CD4-positive, alpha-beta memory T cell (primary cell): ENCODE measurements at places on chromosomes 11 and 22. TPM values are rescaled to one million over a fixed set of nuclear protein-coding genes. Genes with fewer than 3 reads are reported as not detected.
A peak's percentile ranks its signal among the peaks of the same experiment; 100 is the strongest.

DNA sequence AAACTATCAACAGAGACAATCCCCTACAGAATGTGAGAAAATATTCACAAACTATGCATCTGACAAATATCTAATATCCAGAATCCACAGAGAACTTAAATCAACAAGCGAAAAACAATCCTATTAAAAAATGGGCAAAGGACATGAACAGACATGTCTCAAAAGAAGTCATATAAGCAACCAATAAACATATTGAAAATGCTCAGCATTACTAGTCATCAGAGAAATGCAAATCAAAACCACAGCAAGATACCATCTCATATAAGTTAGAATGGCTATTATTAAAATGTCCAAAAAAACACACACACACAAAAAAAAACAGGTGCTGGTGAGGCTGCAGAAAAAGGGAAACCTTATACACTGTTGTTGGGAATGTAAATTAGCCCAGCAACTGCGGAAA, 8.3 kb upstream of the OR52E8 start:
- H3K27me3 ChIP-seq: no peaks in the 10 kb centered on the region
- DNase-seq: no peak
- H3K36me3 ChIP-seq: no peaks in the 10 kb centered on the region
- H3K4me3 ChIP-seq: no peak overlapping the region
- H3K27ac ChIP-seq: no peak overlapping the region

- H3K4me3 ChIP-seq: peak overlapping the region; percentile 73
- H3K36me3 ChIP-seq: peaks cover 37% of the 10 kb centered on the region
- no peak for DNase-seq
- no peaks in the 10 kb centered on the region for H3K27me3 ChIP-seq
- H3K4me1 ChIP-seq: peaks cover 59% of the 10 kb centered on the region
Observed at GRCh38 chr11:62611705-62612365, 740 bp downstream of the EML3 start.

DNA sequence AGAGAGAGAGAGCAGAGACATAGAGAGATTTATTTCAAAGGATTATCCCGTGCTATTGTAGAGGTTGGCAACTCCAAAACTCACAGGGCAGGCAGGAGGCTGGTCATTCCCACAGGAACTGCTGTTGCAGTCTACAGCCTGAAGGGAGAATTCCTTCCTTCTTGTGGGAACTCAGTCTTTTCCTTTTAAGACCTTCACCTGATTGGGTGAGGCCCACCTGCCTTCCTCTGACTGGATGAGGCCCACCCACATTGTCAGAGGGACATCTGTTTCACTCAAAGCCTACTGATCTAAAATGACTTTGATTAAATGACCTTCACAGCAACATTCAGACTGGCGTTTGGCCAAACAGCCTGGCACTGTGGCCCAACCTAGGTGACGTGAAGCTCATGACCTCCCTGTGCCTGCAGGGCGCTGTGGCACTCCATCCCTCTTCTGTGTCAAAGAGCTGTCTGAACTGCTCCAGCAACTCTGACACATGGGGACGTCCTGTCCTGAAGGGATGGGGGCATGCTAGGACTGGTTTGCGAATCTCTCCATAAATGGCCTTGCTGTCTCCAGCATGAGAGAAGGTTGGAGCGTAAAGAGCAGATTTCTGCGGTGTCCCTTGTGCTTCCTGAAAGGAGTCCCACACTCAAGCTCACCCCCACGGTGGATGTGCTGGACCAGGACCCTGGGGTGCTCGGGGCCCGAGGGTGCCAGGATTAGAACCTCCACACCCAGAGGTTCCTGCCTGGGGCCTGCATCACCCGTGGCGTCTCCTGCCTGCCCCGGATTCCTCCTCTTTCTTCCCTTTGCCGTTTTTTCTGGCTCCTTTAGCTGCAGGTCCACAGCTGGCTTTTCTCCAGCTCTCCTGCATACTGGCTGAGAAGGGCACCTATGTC, 20.7 kb downstream of the KRTAP5-5 start:
- no peaks in the 10 kb centered on the region for H3K27me3 ChIP-seq
- H3K36me3 ChIP-seq: no peaks in the 10 kb centered on the region
- no peaks in the 10 kb centered on the region for H3K4me1 ChIP-seq
- DNase-seq: no peak
- no peak overlapping the region for H3K27ac ChIP-seq

- H3K4me1 ChIP-seq: no peaks in the 10 kb centered on the region
- no peaks in the 10 kb centered on the region for H3K36me3 ChIP-seq
- H3K4me3 ChIP-seq: no peak overlapping the region
- no peak overlapping the region for H3K27ac ChIP-seq
- no peak for DNase-seq
- H3K27me3 ChIP-seq: no peaks in the 10 kb centered on the region
Observed at GRCh38 chr11:73951797-73952196, 971 bp downstream of the DNAJB13 start.

DNA sequence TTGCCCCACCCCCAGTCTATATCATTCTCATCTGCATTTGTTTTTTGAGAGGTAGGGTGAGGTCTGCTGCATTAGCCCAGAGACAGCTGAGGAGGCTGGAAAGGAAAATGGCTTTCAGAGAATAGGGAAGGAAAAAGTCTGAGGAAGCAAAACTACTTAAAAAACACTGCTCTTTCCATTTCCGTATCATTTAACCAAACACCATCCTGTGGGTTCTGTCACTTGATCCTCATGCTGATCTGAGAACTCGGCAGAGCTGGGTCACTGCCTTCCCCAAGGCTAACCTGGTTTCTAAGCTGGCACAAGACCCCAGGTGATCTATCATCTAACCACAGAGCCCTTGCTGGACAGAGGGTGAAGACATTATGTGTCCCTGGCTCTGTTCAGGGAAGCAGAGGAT, 1.2 kb downstream of the FOLR2 start:
- no peak overlapping the region for H3K27ac ChIP-seq
- no peaks in the 10 kb centered on the region for H3K36me3 ChIP-seq
- no peak overlapping the region for H3K4me3 ChIP-seq
- peaks cover 9% of the 10 kb centered on the region for H3K4me1 ChIP-seq
- peaks cover 3% of the 10 kb centered on the region for H3K27me3 ChIP-seq

- no peaks in the 10 kb centered on the region for H3K4me1 ChIP-seq
- H3K4me3 ChIP-seq: no peak overlapping the region
- H3K36me3 ChIP-seq: no peaks in the 10 kb centered on the region
- no peak for DNase-seq
- H3K27ac ChIP-seq: no peak overlapping the region
- no peaks in the 10 kb centered on the region for H3K27me3 ChIP-seq
Observed at GRCh38 chr22:33789690-33790253, 130.5 kb downstream of the LARGE1 start.

GRCh38 chr11:46330563-46331281, 16.5 kb upstream of the DGKZ start:
- peaks cover 60% of the 10 kb centered on the region for H3K4me1 ChIP-seq
- peak overlapping the region; percentile 28 for H3K4me3 ChIP-seq
- peak overlapping the region; percentile 42 for H3K27ac ChIP-seq
- no peak for DNase-seq
- H3K36me3 ChIP-seq: no peaks in the 10 kb centered on the region

GRCh38 chr11:62981743-62982142, 3.0 kb downstream of the SLC22A6 start:
- no peak overlapping the region for H3K27ac ChIP-seq
- no peaks in the 10 kb centered on the region for H3K36me3 ChIP-seq
- H3K4me1 ChIP-seq: no peaks in the 10 kb centered on the region
- no peak for DNase-seq

- peak; percentile 52 for DNase-seq
- H3K27me3 ChIP-seq: no peaks in the 10 kb centered on the region
- peaks cover 62% of the 10 kb centered on the region for H3K4me1 ChIP-seq
- peak overlapping the region; percentile 79 for H3K4me3 ChIP-seq
- H3K36me3 ChIP-seq: peaks cover 4% of the 10 kb centered on the region
- peak overlapping the region; percentile 75 for H3K27ac ChIP-seq
Observed at GRCh38 chr22:50473088-50473487, 1.7 kb downstream of the SBF1 start.

GRCh38 chr11:13883042-13883441, 79.5 kb upstream of the SPON1 start:
- no peaks in the 10 kb centered on the region for H3K36me3 ChIP-seq
- no peak overlapping the region for H3K4me3 ChIP-seq
- H3K27me3 ChIP-seq: no peaks in the 10 kb centered on the region
- no peak for DNase-seq

- no peaks in the 10 kb centered on the region for H3K27me3 ChIP-seq
- H3K4me3 ChIP-seq: no peak overlapping the region
- no peaks in the 10 kb centered on the region for H3K4me1 ChIP-seq
- H3K36me3 ChIP-seq: no peaks in the 10 kb centered on the region
Observed at GRCh38 chr11:15507592-15507991, 392.9 kb downstream of the INSC start.

- no peak overlapping the region for H3K27ac ChIP-seq
- no peaks in the 10 kb centered on the region for H3K36me3 ChIP-seq
- H3K4me1 ChIP-seq: peaks cover 27% of the 10 kb centered on the region
- DNase-seq: no peak
- H3K4me3 ChIP-seq: no peak overlapping the region
Observed at GRCh38 chr22:42939451-42939881, 75.5 kb downstream of the PACSIN2 start.

DNA sequence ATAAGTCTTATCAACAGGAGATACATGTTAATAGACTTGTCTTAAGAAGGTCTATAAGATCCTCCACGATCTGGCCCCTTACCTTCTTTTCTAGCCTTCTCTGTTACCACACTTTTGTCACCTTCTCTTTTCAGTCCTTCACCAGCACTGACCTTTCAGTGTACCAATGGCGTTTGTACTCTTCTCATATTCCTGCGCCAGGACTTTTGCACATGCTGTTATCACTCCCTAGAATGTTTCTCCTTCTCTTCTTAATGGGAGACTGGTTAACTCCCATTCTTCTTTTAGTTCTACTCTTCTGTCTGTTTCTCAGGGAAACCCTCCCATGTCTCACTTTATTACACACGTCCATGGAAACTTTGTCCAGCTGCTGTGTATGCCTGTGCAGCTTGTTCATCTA, 4.4 kb upstream of the EED start:
- no peak for DNase-seq
- no peak overlapping the region for H3K27ac ChIP-seq
- no peaks in the 10 kb centered on the region for H3K27me3 ChIP-seq

DNA sequence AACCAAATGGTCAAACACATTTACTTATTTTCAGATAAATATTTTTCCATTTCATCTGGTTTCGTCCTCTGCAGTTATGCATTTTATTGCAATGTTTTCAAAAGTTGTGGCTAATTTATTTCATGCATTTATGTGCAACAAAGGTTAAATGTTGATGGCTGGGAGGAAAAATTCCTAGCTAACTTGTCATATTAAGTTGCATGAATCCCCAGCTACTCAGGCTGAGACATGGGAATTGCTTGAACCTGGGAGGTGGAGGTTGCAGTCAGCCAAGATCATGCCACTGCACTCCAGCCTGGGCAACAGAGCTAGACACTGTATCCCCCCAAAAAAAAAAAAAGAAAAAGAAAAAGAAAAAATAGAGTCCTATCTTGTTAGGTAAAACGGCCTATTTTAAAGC, 1862.4 kb upstream of the RAG2 start:
- no peak overlapping the region for H3K27ac ChIP-seq
- no peak for DNase-seq
- no peaks in the 10 kb centered on the region for H3K36me3 ChIP-seq
- no peaks in the 10 kb centered on the region for H3K27me3 ChIP-seq

DNA sequence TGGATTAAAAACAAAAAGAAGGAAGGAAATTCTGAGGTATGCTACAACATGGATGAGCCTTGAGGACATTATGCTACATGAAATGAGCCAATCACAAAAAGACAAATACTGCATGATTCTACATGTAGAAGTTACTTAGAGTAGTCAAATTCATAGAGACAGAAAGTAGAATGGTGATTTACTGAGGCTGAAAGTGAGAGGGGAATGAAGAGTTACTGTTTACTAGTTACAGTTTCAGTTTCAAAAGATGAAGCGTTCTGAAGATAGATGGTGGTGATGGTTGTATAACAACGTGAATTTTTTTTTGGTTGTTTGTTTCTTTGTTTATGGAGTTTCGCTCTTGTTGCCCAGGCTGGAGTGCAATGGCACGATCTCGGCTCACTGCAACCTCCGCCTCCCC, 9.5 kb downstream of the OR5P2 start:
- H3K4me1 ChIP-seq: no peaks in the 10 kb centered on the region
- no peaks in the 10 kb centered on the region for H3K27me3 ChIP-seq
- no peak overlapping the region for H3K4me3 ChIP-seq
- no peaks in the 10 kb centered on the region for H3K36me3 ChIP-seq
- DNase-seq: no peak
- no peak overlapping the region for H3K27ac ChIP-seq

GRCh38 chr11:68463714-68464113, 3.2 kb downstream of the PPP6R3 start:
- peaks cover 76% of the 10 kb centered on the region for H3K4me1 ChIP-seq
- H3K4me3 ChIP-seq: no peak overlapping the region
- no peak for DNase-seq
- no peak overlapping the region for H3K27ac ChIP-seq
- H3K27me3 ChIP-seq: no peaks in the 10 kb centered on the region

DNA sequence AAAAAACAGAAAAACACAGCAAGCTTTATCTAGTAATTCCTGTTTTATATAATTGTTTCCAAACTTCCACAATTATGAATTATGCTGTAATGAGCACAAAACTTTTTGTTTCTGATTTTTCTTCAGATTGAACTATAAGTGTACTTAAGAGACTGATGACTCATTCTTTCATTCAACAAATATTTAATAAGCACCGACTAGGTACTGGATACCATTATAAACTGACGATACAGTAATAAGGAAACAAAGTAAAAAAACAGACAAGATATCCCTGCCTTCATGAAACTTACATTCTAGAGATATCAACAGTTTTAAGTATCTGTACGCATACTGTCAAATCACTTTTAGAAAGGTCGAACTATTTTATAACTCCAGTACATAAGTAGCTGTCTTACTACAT, 78.6 kb downstream of the ME3 start:
- H3K27ac ChIP-seq: no peak overlapping the region
- H3K27me3 ChIP-seq: no peaks in the 10 kb centered on the region
- peaks cover 11% of the 10 kb centered on the region for H3K4me1 ChIP-seq

GRCh38 chr11:124638500-124638899, 15.8 kb downstream of the TBRG1 start:
- H3K36me3 ChIP-seq: peaks cover 27% of the 10 kb centered on the region
- no peaks in the 10 kb centered on the region for H3K27me3 ChIP-seq
- no peak overlapping the region for H3K4me3 ChIP-seq
- no peak for DNase-seq
- H3K27ac ChIP-seq: no peak overlapping the region

The PIWIL4 gene
- total RNA-seq: 1.3 TPM

The ELF5 gene
- not detected for total RNA-seq

The WBP2NL gene
- 3.5 TPM for total RNA-seq

The OSBP2 gene
- total RNA-seq: 1.3 TPM

The PGA3 gene
- total RNA-seq: not detected

The SOX10 gene
- not detected for total RNA-seq

The APOBEC3C gene
- total RNA-seq: 42.4 TPM

The OR52A1 gene
- total RNA-seq: not detected

The OR10G6 gene
- total RNA-seq: not detected

The TMA7B gene
- 10.2 TPM for total RNA-seq

The SPA17 gene
- 0.81 TPM for total RNA-seq

The ARHGEF17 gene
- total RNA-seq: 0.23 TPM

The MAPK8IP2 gene
- 0.49 TPM for total RNA-seq

The DBX1 gene
- not detected for total RNA-seq
